H1 (cell line): ENCODE measurements at places on chromosomes 16 and 17.

DNA sequence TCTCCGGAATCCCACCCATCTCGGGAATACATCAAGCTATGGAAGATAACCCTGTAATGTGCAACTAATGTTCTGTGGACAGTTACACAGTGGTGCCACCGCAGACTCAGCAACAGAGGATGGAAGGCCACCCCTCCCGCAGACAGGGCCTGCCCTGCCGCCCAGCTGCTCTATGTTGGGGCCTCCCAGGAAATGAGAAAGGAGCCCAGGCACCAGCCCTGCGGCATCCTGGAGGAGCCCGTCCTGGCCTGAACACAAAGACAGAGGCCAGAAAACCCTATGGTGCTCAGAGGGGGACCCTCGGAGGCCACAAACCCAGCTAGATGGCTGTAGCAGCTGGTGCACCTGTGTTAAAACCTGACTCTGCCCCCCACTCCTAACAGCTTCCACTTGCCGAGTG is 216.1 kb upstream of the RPL38 start:
- no peak for DNase-seq

- DNase-seq, result no peak
Measured at GRCh38 chr16:49827805-49828438, 28.0 kb downstream of the ZNF423 start.

- DNase-seq, result no peak
Measured at GRCh38 chr17:74252211-74252610, 21.8 kb upstream of the DNAI2 start.

DNA sequence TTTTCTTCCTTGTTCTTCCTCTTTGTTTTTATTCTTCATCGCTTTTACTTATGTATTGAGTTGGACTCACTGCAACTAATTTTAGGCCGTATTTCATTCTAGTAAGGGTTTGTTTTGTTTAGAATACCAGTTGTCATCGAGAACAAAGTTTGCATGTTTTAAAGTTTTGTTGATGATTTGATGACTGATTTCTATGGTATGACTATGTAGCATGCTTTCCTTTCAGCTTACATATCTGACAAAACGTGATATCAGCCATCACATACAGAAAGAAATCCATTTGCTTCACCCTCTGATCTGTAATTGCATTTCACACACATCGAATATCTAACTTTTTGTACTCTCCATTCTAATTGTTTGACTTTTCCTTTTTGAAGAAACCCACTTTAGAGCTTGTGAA is 4.0 kb downstream of the PRKCA start:
- DNase-seq, result no peak

DNA sequence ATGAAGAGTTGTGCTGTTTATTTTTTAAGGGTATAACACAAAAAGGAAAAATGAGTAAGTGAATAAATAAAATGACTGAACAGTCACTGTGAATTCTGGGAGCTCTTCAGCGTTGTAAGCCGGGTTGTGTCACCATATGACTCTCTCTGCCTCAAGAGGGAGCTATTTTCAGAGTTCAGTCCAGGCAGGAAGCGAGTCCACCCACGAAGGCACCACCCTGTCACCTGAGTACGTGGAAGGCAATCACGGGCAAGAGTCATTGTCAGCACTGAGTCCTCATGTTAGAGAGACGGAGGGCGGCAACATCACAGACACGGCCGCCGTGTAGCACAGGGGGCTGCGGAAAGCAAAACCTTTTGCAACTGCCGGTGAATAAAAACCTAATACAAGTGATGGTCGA is 227.6 kb downstream of the UTP18 start:
- DNase-seq, result peak; percentile 69

DNA sequence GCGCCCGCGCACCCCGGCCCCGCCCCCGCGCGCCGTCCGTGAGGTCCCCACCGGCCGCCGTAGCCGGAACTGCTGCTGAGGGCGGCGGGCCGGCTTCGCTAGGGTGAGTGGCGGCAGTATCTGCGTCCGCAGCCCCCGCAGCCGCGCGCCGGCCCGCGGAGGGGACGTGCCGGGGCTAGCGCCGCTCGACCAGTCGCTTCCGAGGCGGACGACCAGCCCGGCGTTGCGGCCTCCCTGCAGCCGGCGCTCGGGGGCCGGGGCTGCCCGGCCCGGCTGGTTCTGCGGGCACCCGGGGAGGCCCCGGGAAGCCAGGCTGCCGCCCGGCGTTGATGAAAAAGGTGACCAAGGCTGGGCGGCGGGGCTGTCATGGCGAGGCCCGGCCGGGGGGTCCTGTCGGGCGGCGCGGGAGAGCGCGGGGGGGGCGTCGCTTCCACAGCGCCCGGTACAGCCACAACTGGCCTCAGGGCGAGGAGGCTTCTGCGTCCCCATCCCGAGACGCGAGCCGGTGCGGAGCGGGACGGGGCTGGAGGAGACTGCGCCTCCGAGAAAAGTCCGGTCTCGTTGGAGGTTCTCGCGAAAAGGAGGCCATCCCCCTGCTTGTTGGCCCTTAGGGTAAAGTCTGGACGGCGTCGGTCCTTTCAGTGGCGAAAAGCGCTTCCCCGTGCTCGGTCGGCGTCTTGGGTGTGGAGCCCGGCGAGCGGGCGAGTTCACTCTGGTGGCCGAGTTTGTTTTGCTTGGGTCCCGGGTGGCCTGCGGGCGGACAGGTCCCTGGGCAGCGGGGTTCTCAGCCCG is at the start of gene CRAMP1:
Gene CRAMP1 (plus strand): TSS at position 41 of the 792 bp plus-strand sequence. CDS start 2,280 bp downstream, outside the sequence.
- DNase-seq, result no peak

DNA sequence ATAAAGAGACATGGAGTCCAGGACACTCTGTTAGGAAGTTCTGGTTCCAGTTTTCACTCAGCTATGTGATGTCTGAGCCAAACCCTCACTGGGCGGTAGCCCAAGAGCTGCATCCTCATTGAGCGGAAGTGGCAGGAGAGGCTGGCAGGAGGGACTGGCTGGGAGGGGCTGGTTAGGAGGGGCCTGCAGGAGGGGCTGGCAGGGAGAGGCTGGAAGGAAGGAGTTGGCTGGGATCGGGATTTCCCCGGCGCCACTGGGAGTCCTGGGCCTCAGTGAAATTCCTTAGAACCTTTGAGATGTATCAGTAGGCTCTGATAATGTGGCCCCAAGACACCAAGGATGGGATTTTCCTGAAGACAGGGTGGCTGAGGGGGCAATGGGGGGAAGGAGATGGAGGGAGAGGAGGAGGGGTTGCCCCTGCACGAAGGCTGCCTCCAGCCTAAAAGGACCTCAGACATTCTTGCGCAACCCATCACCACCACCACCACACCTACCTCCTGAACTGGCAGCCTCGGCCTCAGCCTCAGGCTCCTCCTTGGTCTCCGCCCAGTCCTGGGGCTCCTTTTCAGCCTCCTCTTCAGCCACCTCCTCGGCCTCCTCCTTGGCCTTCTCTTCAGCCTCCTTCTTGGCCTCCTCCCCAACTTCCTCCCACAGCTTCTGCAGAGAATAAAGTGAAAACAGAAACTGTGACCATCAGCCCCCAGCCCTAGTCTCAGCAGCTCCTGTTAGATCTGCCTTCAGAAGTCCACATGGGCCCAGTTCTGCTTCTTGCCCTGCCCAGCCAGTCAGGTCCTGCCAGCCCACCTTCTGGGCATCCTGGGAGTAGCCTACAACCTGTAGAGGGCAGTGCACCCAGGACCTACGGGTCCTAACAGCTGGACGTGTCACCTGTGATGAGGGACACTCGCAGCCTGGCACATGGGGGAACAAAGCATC is 31.7 kb downstream of the CNGB1 start:
- DNase-seq, result no peak
